ENCODE measurements at places on chromosomes 2 and 18.
A peak's percentile ranks its signal among the peaks of the same experiment; 100 is the strongest.

- no peak overlapping the region for H3K4me3 ChIP-seq
- peaks cover 21% of the 10 kb centered on the region for H3K4me1 ChIP-seq
- H3K27me3 ChIP-seq, result no peaks in the 10 kb centered on the region
These were observed 65.7 kb upstream of the PPM1B start for GRCh38 chr2:44102790-44103562.

DNA sequence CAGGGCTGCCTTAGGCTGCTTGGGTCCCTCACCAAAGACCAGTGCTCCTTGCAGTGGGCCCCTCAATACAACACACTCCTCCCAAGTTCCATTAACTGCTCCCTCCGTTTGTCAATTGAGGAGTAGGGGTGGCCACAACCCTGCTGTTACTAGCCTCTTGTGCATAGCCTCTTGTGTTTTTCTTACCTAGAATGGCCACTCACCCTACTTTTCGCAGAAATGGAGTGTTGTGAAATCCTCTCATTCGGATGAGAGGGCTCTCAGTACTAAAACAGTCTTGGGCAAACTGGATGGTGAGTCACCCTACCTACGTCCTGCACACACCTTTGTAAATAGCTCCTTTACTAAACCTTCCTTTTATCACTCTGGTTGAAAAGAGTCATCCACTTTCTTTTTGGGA lies 253.9 kb downstream of the OSR1 start:
- no peak for DNase-seq
- H3K27me3 ChIP-seq, result peaks cover 2% of the 10 kb centered on the region
- no peaks in the 10 kb centered on the region for H3K4me1 ChIP-seq
- no peak overlapping the region for H3K4me3 ChIP-seq
- H3K27ac ChIP-seq, result no peak overlapping the region
- no peaks in the 10 kb centered on the region for H3K36me3 ChIP-seq

GRCh38 chr2:73610111-73610510 lies 32.1 kb downstream of the NAT8 start:
- no peaks in the 10 kb centered on the region for H3K4me1 ChIP-seq
- no peak overlapping the region for H3K27ac ChIP-seq
- H3K27me3 ChIP-seq, result no peaks in the 10 kb centered on the region
- H3K36me3 ChIP-seq, result peaks cover 20% of the 10 kb centered on the region
- no peak overlapping the region for H3K4me3 ChIP-seq
- DNase-seq, result no peak

DNA sequence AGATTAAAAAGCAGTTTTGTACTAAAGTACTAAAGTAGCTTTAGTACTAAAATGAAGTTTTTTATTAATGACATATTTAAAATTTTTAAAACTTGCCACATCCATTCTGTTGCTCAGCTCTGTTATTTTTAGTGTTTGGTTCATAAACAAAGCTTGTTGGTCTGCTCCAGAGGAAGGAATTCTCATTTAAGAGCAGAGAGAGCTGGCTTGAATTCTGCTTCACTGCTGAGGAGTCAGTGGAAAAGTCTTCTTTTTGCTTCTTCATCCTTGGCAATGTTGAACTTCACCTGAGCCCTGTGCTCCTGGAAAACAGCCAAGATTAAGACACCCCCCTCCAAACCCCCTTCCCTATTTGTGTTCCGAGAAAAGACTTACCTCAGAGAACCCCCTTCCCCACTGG lies 40.6 kb downstream of the TMEM87B start:
- no peaks in the 10 kb centered on the region for H3K27me3 ChIP-seq
- no peak for DNase-seq
- H3K4me1 ChIP-seq, result no peaks in the 10 kb centered on the region
- peaks cover 30% of the 10 kb centered on the region for H3K36me3 ChIP-seq

DNA sequence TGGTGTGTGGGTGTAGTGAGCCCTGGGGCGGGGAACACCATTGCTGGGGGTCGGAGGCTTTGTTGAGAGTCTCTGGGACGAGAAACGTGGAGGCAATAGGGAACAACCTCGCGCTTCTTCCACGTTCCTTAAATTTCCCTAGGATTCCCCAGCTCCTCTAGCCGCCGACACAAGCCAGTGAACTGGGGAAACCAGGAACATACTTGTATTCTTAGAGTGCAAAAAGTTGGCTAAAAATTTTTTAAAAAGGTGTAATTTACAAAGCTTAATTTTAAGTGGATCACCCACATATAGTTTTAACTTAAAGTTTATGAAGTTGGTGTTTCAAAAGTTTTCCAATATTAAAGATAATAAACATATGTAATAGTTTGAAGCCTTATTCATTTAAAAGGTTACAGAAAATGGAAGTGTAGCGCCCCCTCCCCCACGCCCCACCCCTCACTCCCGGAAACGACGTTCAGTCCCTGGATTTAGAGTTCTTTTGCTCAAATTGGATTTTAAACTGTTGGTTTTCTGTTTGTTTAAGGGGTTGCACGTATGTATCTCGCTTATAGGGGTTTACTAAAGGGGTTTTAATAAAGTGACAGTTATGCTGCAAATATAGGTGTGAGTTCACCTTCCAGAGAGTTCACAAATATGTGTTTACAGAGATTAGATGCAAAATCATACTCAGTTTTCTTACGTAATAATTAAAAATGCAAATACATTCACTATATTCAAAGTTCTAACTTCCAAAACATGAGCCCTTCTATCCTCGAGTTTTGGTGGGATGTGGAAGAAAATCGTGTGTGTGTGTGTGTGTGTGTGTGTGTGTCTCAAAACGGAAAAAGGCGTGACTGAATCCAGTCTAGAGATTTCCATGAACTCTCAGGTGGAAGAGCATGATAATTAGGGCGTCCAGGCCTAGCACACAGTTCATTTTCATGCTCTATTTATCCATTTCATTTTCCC lies 872 bp downstream of the DSG2 start:
- DNase-seq, result no peak
- H3K27ac ChIP-seq, result no peak overlapping the region
- H3K36me3 ChIP-seq, result peaks cover 5% of the 10 kb centered on the region

- no peak overlapping the region for H3K4me3 ChIP-seq
- H3K27me3 ChIP-seq, result peaks cover 3% of the 10 kb centered on the region
- no peak for DNase-seq
- no peak overlapping the region for H3K27ac ChIP-seq
- no peaks in the 10 kb centered on the region for H3K36me3 ChIP-seq
These were observed 334.3 kb downstream of the CLIP4 start for GRCh38 chr2:29449499-29449898.

DNA sequence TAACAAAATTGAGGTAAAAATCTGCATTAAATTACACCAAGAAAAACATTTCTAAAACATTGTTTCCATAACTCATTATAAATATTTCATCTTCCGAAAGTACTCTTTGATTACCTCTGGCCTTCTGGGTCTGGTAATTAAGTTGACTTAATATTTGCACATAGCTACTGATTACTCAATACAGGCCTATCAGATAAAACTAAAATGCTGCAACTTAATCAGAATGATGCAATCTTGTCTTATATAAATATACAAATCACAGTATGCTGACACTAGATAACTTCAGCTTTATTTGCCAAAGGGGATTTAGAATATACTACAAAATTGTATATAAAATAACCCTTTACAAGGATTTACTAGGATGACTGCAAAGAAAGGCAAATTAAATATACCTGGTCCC lies 49.3 kb downstream of the SLC35F5 start:
- no peaks in the 10 kb centered on the region for H3K27me3 ChIP-seq
- DNase-seq, result no peak
- H3K4me1 ChIP-seq, result no peaks in the 10 kb centered on the region
- no peak overlapping the region for H3K4me3 ChIP-seq

DNA sequence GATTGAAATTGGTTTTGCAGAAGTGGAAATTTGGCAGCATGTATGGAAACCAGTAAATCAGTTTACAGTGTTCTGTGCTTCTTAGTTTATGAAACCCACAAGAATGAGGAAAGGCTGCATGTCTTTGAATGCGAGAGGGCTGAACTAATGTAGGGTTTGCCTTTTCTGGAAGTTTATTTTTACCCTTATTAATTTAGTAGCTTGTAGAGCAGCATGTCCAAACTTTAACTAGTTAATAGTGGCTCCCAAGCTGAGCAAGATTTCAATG lies 50.4 kb downstream of the LDLRAD4 start:
- peaks cover 3% of the 10 kb centered on the region for H3K27me3 ChIP-seq
- no peaks in the 10 kb centered on the region for H3K4me1 ChIP-seq
- H3K4me3 ChIP-seq, result no peak overlapping the region
- DNase-seq, result no peak

- H3K4me1 ChIP-seq, result no peaks in the 10 kb centered on the region
- peaks cover 3% of the 10 kb centered on the region for H3K27me3 ChIP-seq
- H3K27ac ChIP-seq, result no peak overlapping the region
These were observed 107.8 kb upstream of the REV1 start for GRCh38 chr2:99597616-99598015.

GRCh38 chr2:222302178-222303018 lies 3.6 kb upstream of the PAX3 start:
- H3K27me3 ChIP-seq, result peaks cover 45% of the 10 kb centered on the region
- H3K4me3 ChIP-seq, result no peak overlapping the region
- DNase-seq, result no peak
- peaks cover 8% of the 10 kb centered on the region for H3K4me1 ChIP-seq
- H3K27ac ChIP-seq, result no peak overlapping the region
- H3K36me3 ChIP-seq, result peaks cover 18% of the 10 kb centered on the region

- H3K27ac ChIP-seq, result no peak overlapping the region
- peaks cover 28% of the 10 kb centered on the region for H3K4me1 ChIP-seq
- H3K36me3 ChIP-seq, result no peaks in the 10 kb centered on the region
- no peak for DNase-seq
These were observed 109.6 kb upstream of the ALKAL2 start for GRCh38 chr2:397521-397920.

GRCh38 chr2:214311031-214311533 lies 99.8 kb upstream of the VWC2L start:
- DNase-seq, result no peak
- no peak overlapping the region for H3K27ac ChIP-seq
- no peak overlapping the region for H3K4me3 ChIP-seq
- no peaks in the 10 kb centered on the region for H3K4me1 ChIP-seq
- peaks cover 2% of the 10 kb centered on the region for H3K27me3 ChIP-seq
- H3K36me3 ChIP-seq, result no peaks in the 10 kb centered on the region

- DNase-seq, result no peak
- no peak overlapping the region for H3K4me3 ChIP-seq
- no peaks in the 10 kb centered on the region for H3K27me3 ChIP-seq
- no peaks in the 10 kb centered on the region for H3K4me1 ChIP-seq
- H3K36me3 ChIP-seq, result no peaks in the 10 kb centered on the region
- no peak overlapping the region for H3K27ac ChIP-seq
These were observed 316.3 kb upstream of the KCNJ3 start for GRCh38 chr2:154381931-154382794.

GRCh38 chr2:146540271-146540932 lies 1304.4 kb upstream of the ACVR2A start:
- H3K36me3 ChIP-seq, result no peaks in the 10 kb centered on the region
- no peaks in the 10 kb centered on the region for H3K4me1 ChIP-seq
- H3K27me3 ChIP-seq, result no peaks in the 10 kb centered on the region
- no peak overlapping the region for H3K27ac ChIP-seq
- DNase-seq, result no peak

DNA sequence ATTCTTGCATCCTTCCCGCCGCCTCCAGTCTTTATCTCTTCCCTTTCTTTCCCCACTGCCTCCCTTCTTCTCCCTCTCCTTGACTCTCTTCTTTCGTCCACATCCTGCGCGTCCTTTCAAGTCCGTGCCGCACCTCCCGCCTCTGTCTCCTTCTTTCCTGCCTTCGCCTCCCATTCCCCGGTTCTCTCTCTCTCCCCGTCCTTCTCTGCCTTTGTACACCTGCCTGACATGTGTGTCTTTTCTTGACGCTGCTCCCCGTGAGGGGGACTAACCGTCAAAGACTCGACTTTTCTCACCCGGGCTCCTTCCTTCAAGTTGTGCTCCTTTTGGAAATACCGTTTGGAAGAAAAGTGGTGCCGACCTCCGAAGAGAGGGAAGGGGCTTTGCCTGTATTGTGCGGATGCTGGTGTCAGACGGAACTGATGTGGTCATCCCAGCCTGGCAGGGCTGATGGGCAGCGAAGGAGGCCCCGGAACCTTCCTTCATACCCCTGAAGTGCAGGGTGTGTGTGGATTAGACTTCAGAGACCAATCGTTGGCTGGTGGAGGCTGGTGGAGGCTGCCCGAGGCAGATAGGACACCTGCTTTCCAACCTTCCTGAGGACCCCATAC lies 879 bp downstream of the TMEM178A start:
- no peaks in the 10 kb centered on the region for H3K36me3 ChIP-seq
- peaks cover 7% of the 10 kb centered on the region for H3K4me1 ChIP-seq
- H3K27me3 ChIP-seq, result peaks cover 23% of the 10 kb centered on the region
- DNase-seq, result no peak
- peak overlapping the region; percentile 37 for H3K4me3 ChIP-seq
- H3K27ac ChIP-seq, result no peak overlapping the region

DNA sequence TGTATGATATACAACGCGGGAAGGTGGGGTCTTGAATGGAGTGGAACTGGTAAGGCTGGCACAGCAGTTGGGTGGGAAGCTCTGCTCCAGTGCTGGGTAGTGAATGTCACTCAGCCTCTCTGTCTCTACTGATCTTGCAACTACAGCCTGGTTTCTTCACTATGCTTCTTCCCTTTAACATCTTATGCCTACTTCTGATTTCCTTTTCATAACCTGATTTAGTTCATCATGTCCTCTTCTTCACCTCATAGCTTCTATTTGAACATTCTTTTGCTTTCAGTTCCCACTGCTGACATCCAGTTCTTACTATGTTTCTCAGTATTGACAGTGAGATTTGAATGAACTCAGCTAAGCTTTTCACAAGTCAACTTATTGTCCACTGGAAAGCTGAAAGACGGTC lies 286.2 kb downstream of the ARL6IP6 start:
- no peak for DNase-seq
- H3K4me1 ChIP-seq, result no peaks in the 10 kb centered on the region
- H3K4me3 ChIP-seq, result no peak overlapping the region
- no peaks in the 10 kb centered on the region for H3K27me3 ChIP-seq

GRCh38 chr2:174336501-174337336 lies 2.0 kb downstream of the SP9 start:
- H3K4me3 ChIP-seq, result peak overlapping the region; percentile 92
- H3K4me1 ChIP-seq, result peaks cover 62% of the 10 kb centered on the region

GRCh38 chr2:159797543-159798375 lies at the start of gene CD302:
CD302 (minus strand) TSS chr2:159798208; CDS start chr2:159798198, 10 bp downstream.
- no peaks in the 10 kb centered on the region for H3K36me3 ChIP-seq
- H3K4me1 ChIP-seq, result peaks cover 17% of the 10 kb centered on the region
- H3K27me3 ChIP-seq, result peaks cover 9% of the 10 kb centered on the region
- peak within 1 kb of the TSS; percentile 85 for H3K4me3 ChIP-seq

- H3K27ac ChIP-seq, result no peak overlapping the region
- DNase-seq, result no peak
- no peaks in the 10 kb centered on the region for H3K36me3 ChIP-seq
- H3K4me1 ChIP-seq, result no peaks in the 10 kb centered on the region
- no peak overlapping the region for H3K4me3 ChIP-seq
These were observed 498.3 kb downstream of the RIT2 start for GRCh38 chr18:42617221-42617620.

GRCh38 chr18:68713796-68714195 lies 1.1 kb downstream of the TMX3 start:
- H3K27ac ChIP-seq, result peak overlapping the region; percentile 70
- H3K36me3 ChIP-seq, result peaks cover 3% of the 10 kb centered on the region
- H3K4me1 ChIP-seq, result peaks cover 40% of the 10 kb centered on the region
- H3K27me3 ChIP-seq, result peaks cover 5% of the 10 kb centered on the region

- H3K27ac ChIP-seq, result no peak within 1 kb of the TSS
- H3K4me1 ChIP-seq, result no peaks in the 10 kb centered on the region
- no peak within 1 kb of the TSS for H3K4me3 ChIP-seq
- DNase-seq, result no peak
- H3K36me3 ChIP-seq, result peaks cover 6% of the 10 kb centered on the region
These were observed at the start of gene NXPH2 for GRCh38 chr2:138779781-138780445. NXPH2 (minus strand) TSS chr2:138780390; CDS start chr2:138780241, 149 bp downstream.

GRCh38 chr2:10960606-10961489 lies 49.1 kb downstream of the KCNF1 start:
- DNase-seq, result no peak
- H3K4me1 ChIP-seq, result no peaks in the 10 kb centered on the region
- H3K27ac ChIP-seq, result no peak overlapping the region
- no peak overlapping the region for H3K4me3 ChIP-seq

Measured in immature natural killer cell (primary cell).